Aorta (tissue), 5 donors: ENCODE measurements at places on chromosomes 4 and X. TPM values are rescaled to one million over a fixed set of nuclear protein-coding genes. Genes with fewer than 3 reads are reported as not detected.

DNA sequence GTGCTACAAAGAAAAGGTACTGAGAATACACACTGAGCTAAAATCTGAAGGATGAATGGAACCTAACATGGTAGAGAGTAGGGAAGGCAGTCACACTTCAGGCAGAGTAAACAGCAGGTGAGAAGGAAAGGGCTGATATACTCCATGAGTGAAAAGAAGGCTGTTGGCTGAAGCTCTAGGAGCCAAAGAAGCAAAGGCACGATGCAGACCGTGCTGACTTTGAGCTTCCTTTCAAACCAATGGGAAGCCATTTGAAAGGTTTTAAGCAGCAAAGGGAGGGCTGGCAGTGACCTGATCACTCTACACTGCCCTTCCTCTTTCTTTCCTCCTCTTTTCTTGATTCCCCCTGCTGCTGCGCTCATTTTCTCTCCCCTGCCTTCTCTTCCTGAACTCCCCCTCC, 66.4 kb downstream of the TMEM154 start:
- H3K4me1 ChIP-seq = no peaks in the 10 kb centered on the region
- no peaks in the 10 kb centered on the region for H3K27me3 ChIP-seq
- no peak overlapping the region for H3K4me3 ChIP-seq
- no peak for DNase-seq
- no peaks in the 10 kb centered on the region for H3K36me3 ChIP-seq

- DNase-seq = no peak
- no peaks in the 10 kb centered on the region for H3K4me1 ChIP-seq
- no peak overlapping the region for H3K27ac ChIP-seq
- no peaks in the 10 kb centered on the region for H3K27me3 ChIP-seq
- no peaks in the 10 kb centered on the region for H3K36me3 ChIP-seq
- H3K4me3 ChIP-seq = no peak overlapping the region
These were observed 840.6 kb downstream of the NLGN4X start for GRCh38 chrX:5388087-5388486.

GRCh38 chr4:38145033-38145678, 185.0 kb downstream of the PTTG2 start:
- H3K27me3 ChIP-seq = no peaks in the 10 kb centered on the region
- H3K4me3 ChIP-seq = no peak overlapping the region
- no peak for DNase-seq
- peaks cover 4% of the 10 kb centered on the region for H3K36me3 ChIP-seq

Gene SLC38A5
- 13.2 TPM for total RNA-seq
